IMR-90 (cell line): ENCODE measurements at places on chromosomes 1 and 21. TPM values are rescaled to one million over a fixed set of nuclear protein-coding genes. Genes with fewer than 3 reads are reported as not detected.

- DNase-seq, result no peak
Measured at GRCh38 chr1:154347961-154348360, 22.6 kb downstream of the ATP8B2 start.

DNA sequence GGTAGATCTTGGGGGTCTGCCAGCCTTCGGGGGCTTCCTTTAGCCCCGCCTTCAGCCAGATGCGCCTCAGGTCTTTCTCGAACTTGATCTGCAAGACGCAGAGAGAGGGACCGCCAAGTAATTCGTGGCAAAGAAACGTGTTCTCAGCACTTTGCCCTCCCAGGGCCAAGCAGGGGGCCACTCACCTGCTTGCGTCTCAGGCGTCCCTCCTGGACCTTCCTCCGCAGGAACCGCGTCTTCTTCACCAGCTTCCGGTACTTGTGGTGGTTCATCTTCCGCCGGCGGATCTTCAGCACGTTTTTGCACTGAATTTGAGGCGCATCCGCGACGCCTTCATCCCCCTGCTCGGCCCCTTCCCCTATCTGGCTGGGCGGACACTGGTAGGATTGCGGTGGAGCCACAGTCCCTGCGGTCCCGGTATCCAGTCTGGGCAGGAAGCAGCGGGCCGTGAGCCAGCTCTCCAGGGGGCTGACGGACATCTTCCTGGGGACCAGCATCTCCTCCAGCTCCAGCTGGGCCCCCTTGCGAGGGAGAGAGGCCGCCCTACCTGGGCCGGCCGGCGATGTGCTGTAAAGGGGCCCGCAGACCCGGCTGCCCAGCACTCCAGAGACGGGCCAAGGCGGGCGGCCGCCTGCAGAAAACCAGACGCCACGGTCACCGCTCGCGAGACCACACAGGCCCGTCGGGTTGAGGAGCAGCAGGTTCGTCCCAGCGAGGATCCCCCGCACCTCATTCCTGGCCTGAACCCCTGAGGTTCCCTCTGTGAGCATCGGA, 1.0 kb downstream of the AURKAIP1 start:
- no peak for DNase-seq

DNA sequence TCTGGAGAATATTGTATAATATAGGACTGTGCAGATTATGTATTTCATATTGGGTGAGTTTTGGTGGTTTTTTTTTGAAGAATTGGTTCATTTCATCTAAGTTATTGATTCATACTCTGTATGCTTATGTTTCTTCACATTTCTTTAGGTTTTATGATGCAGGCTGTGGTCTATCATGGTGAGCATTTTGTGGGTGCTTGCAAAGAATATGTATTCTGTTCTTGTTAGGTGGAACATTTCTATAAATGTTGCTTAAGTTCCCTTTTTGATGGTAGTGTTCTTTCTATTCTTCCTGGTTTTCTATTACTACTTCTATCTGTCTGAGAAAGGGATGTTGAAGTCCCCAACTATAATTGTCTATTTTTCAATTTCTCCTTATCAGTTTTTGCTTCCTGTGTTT, 42.6 kb downstream of the PKN2 start:
- DNase-seq, result no peak

- DNase-seq, result peak; percentile 60
Measured at GRCh38 chr21:38804030-38804788, 1.5 kb upstream of the ETS2 start.

- DNase-seq, result no peak
Measured at GRCh38 chr1:169683661-169684060, 27.8 kb downstream of the SELL start.

GRCh38 chr1:232626452-232626851, 3.5 kb downstream of the SIPA1L2 start:
- DNase-seq, result peak; percentile 82

SH3BGR gene
- 1.1 and 1.6 TPM in 2 replicates for total RNA-seq

GRCh38 chr1:108064255-108064654, 99.3 kb upstream of the VAV3 start:
- DNase-seq, result no peak

DNA sequence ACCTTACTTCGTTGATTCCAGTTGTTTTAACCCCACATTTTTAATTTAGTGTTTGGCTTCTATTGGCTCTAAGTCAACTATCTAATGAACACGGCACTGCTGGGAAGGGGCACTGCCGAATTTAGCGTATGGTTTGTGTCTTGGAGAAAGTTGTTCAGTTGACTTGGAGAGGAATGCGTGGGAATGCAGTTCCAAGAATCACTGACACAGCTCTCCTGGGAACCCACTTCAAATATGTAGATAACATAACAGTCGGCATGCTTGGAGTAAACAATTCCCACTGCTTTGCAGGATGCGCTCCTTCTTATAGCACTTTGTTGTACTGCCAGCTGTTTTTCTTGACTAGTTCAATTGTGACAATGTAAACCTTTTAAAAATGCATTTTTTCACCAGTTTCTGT, 104.3 kb downstream of the RYR2 start:
- DNase-seq, result peak; percentile 16

DNA sequence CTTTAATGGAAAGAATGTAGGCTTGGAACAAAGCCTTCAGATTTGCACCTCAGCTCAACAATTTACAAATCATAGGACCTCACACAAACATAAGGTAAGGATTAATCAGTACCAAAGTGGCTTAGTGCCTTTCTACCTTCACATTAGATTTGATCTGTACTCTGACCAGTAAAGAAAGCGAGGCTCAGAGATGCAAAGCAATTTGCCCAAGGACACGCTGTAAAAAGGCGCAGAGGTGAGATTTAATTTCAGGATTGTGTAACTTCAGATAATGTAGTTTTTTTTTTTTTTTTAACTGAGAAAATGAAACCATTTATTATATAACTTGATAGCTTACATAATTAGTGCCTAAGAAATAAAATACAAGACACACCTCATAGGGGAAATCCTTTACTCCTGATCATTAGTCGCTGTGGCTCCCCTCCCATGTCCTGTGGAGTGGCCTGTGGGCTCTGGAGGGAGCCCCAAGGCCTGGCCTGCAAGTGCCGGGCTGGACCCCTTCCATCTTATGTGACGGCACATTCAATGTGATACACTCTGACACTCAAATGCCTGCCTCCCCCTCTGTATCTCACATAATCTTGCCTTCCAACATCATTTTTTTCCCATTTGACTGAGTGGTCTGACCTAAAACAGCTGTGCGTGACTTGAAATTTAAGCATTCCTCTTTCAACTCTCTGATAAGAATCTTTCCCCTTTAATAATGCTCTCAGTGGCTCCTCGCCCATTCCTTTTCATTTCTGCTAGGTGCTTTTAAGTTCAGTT, 426.5 kb upstream of the DAB1 start:
- DNase-seq, result no peak

DNA sequence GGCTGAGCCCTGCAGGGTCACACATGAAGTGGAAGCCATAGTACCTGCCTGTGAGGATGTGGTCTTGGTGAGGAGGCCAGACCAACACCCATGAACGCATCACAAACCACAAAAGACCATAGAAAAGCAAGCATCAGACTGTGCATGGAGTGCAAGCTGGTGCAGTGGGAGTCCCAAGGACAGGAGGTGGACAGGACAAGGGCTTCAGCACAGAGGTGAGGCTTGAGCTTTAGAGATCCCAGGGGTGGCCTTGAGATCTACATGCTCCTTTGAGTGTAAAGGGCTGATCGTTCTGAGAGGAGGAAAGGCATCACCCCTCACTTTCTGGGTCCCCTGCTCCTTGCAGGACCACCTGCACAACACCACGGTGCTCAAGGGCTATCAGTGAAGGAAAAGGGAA, 111.9 kb upstream of the F3 start:
- no peak for DNase-seq
